ENCODE measurements at places on chromosomes 1 and 21. TPM values are rescaled to one million over a fixed set of nuclear protein-coding genes. Genes with fewer than 3 reads are reported as not detected.
A peak's percentile ranks its signal among the peaks of the same experiment; 100 is the strongest.

The ASCL5 gene
- 0.18 TPM for total RNA-seq

The TNFRSF4 gene
- 0.11 TPM for total RNA-seq

The TSPEAR gene
- total RNA-seq = 3.2 TPM

The KLHDC8A gene
- 0.18 TPM for total RNA-seq

The MCOLN3 gene
- total RNA-seq = 0.36 TPM

The UBE2Q1 gene
- 41.6 TPM for total RNA-seq

The FAM151A gene
- 0.21 TPM for total RNA-seq

The MTARC2 gene
- total RNA-seq = 36.4 TPM

The CXADR gene
- total RNA-seq = 49.6 TPM

The MROH9 gene
- total RNA-seq = not detected

DNA sequence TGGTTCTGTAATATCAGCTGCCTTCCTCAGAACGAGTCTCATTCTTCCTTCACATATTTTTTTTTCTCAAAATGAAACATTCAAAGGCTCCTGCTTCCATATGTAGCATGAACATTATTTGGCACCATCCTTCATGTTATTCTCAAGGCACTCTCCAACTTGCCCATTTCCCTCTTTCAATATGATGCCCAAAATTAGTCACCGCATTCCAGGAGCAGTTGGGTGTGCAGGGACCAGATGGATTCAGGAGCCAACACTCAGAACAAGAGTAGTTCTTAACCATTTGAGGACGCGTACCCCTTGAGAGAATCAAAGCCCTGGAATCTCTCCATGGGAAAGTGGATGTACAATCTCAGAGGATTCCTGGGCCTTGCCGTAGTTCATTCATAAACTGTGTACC is 50.3 kb downstream of the KCNK1 start:
- DNase-seq = peak; percentile 3

DNA sequence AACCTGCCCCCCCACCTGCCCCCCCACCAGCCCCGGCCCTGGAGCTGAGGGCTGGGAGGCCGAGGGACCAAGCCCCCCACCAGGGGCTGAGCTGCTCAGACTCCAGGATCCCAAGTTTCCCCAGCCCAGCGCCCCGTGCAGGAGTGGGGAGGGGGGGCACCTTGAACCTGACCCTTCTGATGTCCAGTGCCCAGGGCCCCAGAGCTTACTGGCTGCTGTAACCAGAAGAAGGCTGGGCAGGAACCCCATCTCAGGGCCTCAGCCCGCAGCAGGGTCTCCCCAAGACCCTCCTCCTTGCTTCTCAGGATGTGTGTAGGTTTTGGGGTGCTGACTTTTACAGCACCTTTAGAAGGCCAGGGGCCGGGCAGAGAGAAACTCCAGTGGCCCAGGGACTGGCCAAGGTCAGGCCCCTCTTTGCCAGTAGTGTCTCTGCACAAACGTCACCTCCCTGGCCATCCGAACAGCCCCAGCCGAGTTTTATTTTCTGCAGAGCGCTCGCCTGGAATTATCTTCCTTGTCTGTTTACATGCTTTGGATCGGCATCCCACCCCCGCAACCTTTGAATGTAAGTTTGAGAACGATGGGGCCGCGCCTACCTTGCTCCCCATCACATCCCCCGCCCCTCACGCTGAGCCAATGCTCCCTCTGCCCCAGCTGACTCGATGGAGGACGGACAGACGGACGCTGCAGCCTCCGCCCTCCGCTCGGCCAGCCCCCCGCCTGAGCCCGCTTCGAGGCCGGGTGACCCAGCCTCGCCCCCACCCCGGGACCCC is 70.1 kb upstream of the CASZ1 start:
- peak; percentile 23 for DNase-seq

DNA sequence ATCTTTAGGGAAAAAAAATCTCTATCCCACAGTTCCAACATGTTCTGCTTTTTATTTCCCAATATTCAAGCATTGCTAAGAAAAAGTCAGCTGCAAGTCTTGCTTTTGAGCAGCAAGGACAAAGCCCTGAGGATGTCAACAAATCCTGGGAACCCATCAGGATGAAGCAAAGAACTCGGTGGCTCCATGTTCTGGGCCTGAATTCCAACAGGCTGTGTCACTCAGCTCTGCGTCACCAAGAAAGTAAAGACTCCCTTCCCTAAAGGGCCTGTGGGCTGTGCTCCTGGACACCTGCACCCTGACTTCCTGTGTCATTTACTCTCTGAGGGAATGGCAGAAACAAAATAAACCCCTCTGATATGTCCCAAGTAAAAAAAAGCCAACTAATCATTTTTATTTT is 95.5 kb downstream of the TIAM1 start:
- DNase-seq = no peak

DNA sequence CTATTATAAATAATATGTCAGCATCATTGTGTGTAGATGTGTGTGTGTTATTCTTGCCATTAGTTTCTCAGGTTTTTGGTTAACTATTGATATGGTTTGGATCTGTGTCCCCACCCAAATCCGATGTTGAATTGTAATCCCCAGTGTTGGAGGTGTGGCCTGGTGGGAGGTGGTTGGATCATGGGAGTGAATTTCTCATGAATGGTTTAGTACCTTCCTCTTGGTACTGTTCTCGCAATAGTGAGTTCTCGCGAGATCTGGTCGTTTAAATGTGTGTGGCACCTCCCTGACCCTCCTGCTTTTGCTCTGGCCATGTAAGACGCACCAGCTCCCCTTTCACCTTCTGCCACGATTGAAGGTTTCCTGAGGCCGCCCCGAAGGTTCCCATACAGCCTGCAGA is 9.6 kb upstream of the POFUT2 start:
- DNase-seq = no peak

DNA sequence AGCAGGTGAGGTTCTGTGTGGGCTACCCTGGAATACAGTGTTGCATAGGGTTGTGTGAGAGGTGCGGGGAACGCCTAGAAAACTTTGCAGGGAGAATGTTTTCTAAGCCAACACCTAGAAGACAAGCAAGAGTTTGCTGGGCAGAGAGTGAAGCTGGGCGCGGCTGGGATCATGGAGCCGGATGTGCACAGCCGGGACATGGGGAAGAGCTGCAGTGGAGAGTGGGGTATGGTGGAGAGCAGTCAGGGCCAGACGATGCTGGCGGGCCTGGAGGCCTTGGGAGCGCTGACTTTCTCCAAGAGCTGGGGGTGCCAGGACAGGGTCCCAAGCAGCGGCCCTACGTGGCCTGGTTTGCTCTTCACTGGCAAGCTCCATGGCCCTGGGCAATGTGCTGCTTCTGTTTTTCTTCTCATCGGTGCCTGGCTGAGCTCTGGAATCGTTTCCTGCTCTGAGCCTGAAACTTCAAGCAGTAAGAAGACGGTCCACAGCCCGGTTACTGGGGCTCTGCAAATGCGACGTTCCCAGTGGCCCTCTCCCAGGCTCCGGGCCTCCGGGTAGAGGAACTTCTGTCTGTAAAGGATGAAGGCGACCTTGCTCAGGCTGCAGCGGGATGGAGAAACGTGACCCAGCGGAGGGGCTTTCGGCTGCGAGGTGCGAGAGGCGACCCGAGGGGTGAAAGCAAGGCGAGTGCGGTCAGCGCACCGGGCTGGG is 51.9 kb upstream of the CD34 start:
- no peak for DNase-seq

- no peak for DNase-seq
Observed at GRCh38 chr1:17561247-17561548, 21.7 kb downstream of the ARHGEF10L start.

GRCh38 chr21:34020005-34020847 is 53.2 kb upstream of the MRPS6 start:
- DNase-seq = no peak

DNA sequence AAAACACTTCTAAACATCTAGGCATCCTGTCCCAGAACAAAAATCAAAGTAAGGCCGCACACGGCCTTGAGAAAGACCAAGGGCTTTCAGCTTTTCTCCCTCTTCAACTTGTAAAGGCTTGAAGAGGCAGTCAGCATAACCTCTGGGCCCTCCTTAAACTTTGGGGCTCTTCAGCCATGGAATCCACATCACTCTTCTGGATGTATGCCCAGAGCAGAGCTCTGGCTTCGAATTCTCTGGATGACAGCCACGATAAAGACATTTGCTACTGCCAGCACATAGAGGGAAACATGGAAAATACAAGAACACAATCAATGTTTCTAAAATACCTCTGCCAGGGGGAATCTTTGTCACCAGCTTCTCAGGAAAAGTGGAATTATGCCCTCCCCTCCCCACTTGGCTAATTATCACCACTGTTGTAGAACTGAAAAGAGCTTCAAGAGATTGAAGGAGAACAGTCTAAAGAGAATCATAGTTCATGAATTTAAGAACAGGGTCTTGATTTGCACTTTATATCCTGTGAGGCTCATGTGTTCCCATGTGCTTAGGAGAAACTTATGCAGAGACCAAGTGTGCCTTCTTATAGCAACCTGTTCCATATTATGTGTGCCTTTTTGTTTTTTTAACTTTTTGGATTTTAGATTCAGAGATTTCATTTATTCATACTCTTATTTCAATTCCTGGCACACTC is 39.0 kb upstream of the DPT start:
- peak; percentile 91 for DNase-seq

GRCh38 chr1:218613105-218613504 is 268.0 kb downstream of the TGFB2 start:
- no peak for DNase-seq

DNA sequence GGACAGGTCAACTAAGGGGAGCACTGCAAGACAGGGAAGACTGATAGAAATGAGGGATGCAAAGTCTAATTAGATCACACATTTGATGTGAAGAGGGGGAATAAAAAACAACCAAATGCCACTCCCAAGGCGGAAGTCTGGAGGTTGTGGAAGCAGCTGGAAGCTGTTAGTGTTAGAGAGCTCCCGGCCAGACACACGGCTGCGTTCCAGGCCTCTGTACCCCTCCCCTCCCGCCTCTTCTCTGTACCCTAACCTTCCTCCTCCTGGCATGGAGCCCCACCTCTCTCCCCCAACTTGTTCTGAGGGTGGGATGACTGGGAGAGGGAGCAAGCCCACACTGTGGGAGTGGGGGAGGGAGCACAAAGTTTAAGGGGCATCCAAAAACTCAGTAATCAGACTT is 67.0 kb downstream of the PLEKHA6 start:
- peak; percentile 27 for DNase-seq

DNA sequence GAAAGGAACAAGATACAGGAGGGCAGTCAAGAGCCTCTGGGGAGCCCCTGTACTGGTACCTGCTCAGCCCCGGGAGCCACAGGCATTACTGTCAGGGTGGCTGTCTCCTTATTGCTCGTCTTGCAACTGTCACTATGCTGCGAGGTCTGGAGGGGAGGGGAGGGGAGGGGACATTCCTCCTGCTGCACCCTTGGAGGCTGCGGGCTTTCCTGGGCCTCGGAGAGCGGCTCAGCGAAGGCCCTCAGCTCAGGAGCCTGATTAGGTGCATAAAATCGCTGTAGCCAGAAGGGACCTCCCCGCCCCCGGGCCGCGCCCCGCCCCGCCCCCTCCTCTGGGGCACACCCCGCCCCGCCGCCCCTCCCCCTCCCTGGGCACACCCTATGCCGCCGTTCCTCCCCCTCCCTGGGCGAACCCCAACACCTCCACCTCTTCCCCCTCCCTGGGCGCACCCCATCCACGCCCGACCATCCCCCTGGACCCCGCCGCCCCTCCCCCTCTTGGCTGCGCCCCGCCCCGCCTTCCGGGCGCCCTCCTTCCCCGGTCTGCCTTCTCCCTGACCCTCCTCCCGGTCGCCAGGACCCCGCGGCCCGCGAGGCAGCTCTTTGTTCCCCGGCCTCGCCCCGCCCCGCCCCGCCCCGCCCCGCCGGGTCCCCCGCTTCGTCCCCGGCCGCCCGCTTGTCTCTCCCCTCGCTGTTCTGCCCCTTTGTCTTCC is 35.5 kb downstream of the CACHD1 start:
- DNase-seq = peak; percentile 65

GRCh38 chr1:150146849-150147542 is 2.7 kb upstream of the PLEKHO1 start:
- no peak for DNase-seq

DNA sequence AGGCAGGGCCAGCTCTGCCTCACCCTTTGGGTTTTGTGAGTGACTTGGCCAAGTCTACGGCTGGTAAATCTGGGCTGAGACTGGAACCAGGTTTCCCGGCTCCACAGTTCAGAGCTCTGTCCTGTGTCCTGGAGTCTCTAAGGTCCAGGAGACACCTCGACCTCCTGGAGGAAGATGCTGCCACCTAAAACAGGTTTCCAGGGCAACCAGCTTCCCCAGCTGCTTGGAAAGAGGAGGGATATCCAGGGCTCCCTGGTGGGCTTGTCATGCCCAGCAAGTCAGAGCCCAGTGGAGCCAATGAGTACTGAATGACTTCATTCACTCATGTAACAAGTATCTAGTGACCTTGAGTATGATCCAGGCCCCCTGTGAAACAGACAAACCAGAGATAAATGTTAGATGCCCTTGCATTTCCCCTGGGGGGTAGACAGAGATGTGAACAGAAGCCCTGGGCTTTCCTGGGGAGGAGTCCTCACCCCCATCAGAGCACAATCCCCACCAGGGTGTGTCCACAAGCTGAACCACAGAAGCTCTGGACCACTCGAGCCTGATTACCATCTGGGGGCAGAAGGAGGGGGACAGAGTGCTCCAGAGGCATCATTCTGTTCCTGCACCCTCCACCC is 181.2 kb upstream of the RAB4A start:
- DNase-seq = no peak

DNA sequence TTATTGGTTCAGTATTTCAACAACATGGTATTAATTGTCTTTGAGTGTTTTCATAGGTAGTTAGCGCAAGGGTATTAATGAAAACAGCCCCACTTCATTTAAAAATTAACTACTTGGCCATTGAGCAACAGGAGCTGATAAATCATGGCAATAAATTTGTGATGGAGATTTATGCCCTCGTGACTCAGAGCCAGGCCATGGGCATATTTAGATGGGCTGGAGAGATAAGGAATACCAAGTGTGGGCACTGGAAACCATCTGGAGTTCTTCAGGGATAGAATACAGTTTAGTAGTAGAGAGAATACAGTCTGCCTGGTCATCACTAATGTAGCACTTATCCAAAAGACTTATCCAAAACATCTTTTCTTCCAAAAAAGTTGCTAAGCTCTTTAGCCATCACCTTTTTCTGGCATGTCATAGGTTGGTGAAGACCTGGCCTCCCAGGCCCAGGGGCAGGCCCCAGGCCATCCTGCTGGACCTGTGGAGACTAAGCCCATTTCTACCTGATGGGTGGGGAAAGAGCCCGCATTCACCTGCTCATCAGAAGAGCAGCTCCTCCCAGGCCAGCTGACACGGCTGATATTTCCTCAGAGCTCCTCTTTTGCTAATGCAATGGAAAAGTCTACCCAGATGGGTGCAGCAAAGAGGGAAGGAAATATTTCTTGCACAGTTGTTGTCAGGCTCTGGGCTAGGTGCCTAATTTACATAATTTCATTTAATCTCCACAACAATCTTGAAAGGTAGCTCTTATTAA is 238.0 kb downstream of the TM2D1 start:
- DNase-seq = no peak

DNA sequence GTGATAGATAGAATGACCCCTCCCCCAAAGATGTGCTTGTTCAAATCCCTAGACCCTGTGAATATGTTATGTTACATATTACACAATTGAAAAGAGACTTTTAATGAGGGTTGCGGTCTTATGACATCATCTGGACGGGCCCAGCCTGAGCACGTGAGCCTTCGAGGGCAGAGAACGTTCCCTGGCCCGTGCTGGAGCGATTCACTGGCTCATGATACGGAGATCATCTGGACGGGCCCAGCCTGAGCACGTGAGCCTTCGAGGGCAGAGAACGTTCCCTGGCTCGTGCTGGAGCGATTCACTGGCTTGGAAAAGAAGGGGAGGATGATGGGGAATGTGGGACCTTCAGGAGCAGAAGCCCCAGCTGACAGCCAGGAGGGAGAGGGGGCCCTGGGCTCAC is 34.4 kb upstream of the COL18A1 start:
- DNase-seq = no peak

GRCh38 chr1:4380564-4381168 is 273.7 kb upstream of the AJAP1 start:
- no peak for DNase-seq

GRCh38 chr1:76336931-76337371 is 262.4 kb downstream of the ST6GALNAC3 start:
- DNase-seq = peak; percentile 99
